ENCODE measurements at places on chromosomes 2 and 18.

- no peak for DNase-seq
Observed at GRCh38 chr2:37090019-37090477, 5.7 kb downstream of the GPATCH11 start.

DNA sequence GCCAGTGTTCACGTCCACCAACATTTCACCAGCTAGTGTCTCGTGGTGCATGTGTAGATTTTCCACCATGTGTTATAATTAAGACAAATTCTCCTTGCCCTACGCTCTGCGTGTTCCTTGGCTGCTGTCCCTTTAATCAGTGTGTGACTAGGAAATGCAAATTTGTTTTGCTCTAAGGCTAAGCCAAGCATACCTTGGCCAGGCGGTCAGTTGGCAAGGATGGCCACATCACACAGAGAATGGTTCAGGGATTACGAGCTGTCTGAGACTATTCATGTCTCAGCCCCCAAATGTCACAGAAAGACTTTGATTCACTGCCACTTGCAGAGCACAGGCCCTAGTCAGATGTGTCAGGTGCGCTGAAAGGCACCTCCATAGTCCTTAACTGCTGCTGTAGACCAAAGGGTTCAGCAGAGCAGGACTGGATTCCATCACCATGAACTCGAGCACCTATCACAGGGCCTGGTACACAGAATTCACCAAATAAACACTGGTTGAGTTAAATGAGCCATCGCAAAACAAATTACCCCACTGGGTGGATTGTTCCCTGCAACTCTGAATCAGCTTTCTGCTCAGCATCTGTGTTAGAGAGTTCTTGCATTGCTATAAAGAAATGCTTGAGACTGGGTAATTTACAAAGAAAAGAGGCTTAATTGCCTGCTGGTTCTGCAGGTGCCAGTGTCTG is 128.4 kb downstream of the CABLES1 start:
- DNase-seq: no peak

DNA sequence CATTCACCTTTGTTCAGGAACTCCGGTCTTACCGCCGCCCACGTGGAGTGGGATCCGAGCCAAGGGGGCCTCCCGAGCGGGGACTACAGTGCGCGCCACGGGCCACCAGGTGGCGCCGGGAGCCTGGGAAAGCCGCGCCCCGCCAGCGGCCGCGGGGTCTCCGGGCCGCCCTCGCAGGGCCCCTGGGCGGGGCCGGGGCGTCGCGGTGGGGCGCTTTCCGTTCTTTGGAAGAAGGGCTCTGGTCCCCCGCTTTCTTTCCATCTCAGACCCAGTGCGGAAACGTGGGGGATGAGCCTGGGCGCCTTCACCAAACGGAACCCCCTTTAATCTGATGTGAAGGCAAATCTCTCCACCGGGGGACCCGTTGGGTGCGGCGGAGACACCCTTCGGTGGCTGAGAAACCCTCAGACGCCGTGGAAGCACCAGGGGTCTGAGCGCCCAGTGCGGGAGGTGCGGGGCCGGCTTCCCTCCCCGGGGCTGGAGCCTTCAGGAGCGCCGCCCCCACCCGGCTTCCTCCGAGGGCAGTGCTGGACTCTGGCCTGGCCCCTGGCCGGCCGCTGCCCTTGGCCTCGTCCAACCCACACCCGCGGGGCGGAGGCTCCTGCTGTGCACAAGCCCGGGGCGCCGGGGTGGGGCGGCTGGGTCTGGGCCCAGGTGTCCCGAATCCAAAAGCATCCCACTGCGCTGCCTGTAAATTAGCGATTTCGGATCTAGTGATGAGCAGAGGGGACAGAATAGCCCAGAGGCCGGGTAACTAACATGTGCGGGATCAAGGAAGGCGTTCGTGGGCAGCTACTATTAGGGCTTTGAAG is 44.6 kb downstream of the GORASP2 start:
- DNase-seq: peak; percentile 76

DNA sequence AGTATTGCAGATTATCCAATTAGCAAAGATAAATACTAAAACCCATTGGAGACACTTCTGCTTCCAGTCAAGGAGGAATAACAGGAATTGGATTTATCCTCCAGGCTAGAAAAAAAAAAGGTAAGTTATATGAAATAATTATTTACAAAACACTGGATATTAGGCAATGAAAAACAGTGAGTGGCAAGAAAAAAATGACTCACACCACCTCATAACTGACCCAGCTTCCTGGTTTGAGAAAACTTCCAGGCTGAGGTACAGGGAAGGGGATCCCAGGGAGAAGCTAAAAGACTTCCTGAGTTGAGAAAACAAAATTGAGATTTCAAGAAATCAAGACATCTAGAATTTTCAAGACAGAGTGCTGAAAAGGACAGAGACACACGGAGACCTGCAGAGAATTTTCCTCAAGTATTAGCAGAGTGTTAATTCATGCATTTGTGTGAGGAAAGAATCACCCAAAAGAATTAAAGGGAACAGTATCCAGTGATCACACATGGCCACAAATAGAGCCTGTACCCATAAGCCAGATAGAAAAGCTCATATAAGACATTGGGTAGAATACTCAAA is 17.4 kb downstream of the SRD5A2 start:
- DNase-seq: no peak

GRCh38 chr2:201983174-201983573 is 50.5 kb upstream of the FZD7 start:
- DNase-seq: no peak

DNA sequence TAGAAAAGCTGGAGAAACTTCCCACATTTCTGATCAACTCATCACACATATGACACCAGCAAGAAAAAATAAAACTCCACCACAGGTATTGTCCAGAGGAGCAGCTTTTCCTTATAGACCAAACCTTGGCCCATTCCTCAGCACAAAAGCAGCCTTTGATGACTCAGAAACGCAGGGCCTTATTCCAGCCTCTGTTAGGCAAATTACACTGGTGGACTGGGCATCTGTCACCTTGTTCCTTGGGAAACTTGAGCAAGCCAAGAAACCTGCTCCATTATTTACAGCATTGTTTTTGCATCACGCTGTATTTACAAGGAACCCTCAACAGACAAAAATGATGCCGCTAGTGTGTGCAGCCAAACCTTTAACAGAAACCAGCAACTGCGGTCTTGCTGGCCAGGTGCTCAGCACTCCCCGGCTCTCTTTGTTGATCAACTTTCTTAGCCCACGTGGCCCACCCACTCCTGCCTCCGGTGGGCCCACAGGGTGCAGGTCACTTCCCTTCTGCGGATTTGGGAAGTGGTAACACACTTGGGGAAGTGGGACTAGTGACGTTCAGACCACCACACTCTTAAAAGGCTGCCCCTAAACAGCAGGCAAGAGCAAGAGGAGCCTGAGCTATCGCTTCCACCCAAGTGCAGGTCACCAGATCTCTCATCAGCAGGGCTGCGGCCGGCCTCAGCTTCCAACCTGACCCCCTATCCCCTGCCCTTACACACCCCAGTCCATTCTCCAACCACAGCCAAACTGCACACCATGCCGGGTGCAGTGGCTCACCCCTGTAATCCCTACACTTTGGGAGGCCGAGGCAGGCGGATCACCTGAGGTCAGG is 1.5 kb downstream of the AP1S3 start:
- DNase-seq: no peak

- no peak for DNase-seq
Observed at GRCh38 chr2:2229626-2230432, 101.2 kb downstream of the MYT1L start.

DNA sequence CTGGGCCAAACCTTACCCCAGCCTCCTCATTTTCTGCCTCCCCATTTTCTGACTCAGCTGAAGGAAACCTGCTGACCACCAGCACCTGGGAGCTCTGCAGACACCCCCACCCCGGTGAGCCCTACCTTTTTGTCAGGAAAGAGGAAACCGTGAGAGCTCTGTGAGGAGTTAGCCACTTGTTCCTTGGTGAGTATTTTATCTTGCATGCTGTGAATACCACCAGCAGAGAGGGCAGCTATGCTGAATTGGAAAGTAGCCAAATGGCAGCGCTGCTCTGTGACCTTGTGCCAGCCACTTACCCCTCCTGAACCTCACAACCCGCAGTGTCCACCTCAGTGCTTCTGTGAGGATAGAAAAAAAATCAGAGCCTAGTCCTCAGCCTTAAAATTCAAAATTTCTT is 2.5 kb downstream of the MPPE1 start:
- no peak for DNase-seq

- DNase-seq: peak; percentile 95
Observed at GRCh38 chr2:88038263-88039105, 17.1 kb downstream of the KRCC1 start.

GRCh38 chr2:96967961-96968360 is 18.4 kb downstream of the FAM178B start:
- DNase-seq: no peak

DNA sequence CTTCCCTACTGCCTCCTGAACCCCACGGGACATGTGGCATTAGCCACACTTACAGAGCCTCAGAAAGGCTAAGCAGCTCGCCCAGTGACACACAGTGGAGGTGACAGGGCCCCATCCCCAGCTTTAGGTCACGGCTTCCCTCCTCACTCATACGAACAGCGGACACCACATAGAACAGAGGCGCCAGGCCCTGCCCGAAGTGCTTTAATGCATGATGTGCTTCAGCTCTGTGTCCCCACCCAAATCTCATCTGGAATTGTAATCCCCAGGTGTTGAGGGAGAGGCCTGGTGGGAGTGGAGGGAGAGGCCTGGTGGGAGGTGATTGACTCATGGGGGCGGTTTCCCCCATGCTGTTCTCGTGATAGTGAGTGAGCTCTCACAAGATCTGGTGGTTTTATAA is 135.3 kb downstream of the PTGR3 start:
- DNase-seq: no peak

DNA sequence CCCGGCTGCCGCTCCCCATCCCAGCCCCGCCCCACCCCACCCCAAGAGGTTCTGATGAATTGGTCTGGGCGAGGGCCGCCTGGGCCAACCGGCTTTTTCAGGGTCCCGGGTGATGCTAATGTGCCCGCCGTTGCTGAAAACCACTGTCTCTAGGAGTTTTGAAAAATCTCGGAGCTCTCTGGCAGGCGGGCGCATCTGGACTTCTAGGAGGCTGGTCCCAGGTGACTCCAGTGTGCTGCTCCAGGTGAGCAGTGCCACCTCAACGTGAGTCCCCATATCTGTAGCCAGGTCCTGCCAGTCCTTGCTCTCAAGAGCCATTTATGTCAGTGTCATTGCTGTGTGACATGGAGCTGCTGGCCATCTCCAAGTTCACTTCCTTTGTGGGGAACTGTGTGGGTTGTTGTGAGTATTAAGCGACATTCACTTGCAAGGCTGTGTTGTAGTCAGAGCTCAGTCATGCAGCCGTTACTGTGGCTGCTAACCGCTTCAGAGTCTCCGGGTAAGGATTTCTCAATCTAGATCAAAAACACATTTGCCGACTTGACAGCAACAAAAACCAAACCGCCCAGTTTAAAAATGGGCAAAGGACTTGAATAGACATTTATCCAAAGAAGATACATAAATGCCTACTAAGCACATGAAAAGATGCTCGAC is at the start of gene RFX8:
RFX8 (minus strand) TSS at position 382 of the 654 bp plus-strand sequence. CDS start 8,264 bp downstream, outside the sequence.
- peak; percentile 92 for DNase-seq

- no peak for DNase-seq
Observed at GRCh38 chr2:172232708-172233396, 130.2 kb upstream of the DLX2 start.

- peak; percentile 21 for DNase-seq
Observed at GRCh38 chr2:18752667-18753422, 163.5 kb upstream of the NT5C1B start.

DNA sequence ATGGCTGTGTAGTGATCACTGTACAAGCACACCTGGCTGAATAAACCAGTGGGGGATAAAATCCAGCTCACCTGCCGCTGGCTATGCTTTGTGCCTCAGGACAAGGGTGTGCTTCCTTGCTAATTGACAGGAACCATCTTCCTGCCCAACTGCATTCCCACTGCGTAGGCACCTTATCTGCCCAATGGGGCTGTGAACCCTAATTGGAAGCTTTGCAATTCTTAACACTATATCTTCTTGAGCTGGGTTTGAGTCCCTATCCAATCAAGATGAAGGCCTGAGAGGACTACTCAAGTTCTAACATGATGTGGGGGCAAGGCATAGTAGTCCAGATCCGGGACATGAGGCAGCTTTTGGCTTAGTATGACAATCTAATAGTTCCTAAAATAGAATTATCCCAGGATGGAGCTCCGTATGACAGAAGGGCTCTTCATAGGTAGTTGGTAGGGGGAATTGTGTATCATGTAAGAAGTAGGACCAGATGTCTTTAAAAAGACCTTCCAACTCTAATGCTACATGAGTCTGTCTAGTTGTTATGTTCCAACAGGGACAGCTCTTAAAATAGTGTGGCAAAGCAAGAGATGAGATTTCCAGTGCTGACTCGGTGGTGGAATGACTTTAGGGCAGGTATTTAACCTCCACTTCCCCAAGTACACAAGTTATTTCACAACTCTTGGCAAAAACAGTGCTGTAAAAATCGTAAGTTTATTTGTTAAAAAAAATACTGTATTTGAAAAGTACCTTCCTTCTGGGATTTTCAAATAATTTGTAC is 2.3 kb upstream of the TMEM150A start:
- no peak for DNase-seq

DNA sequence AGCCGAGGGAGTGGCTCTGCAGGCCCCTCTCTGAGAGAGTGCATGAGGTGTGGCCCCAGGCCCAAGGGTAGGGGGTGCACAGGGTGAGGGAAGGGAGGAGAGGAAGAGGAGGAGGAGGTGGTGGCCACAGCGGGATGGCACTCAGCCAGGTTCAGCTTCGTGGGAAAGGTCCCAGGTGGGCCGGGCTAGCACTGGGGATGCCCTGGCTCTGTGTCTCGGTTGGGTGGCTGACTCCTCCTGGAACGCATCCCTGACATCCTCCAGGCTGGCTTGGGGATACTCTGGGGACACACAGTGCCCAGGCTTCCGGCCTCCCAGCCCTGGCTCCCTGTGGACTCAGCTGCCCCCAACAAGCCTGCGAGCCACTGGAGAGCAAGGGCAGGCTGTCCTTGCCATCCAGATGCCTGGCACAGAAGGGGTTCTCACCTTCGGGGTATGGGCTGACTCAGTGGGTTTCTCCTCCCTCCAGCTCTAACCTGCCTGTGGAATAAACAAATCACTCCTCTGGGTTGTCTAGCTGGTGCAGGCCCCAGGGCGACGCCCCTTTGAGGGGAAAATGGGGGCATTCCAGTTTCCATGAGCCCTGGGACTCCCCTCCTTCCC is 582 bp upstream of the ZAP70 start:
- no peak for DNase-seq

DNA sequence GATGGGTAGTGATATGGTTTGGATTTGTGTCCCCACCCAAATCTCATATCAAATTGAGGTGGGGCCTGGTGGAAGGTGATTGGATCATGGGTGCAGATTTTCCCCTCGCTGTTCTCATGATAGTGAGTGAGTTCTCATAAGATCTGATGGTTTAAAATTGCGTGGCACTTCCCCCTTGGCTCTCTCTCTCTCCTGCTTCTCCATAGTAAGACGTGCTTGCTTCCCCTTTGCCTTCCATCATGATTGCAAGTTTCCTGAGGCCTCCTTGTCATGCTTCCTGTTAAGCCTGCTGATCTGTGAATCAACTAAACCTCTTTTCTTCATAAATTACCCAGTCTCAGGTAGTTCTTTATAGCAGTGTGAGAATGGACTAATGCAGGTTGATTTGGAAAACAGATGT is 223.2 kb upstream of the APCDD1 start:
- no peak for DNase-seq

All from fibroblast of skin of scalp (primary cell).